ENCODE measurements at places on chromosomes 11 and 22. TPM values are rescaled to one million over a fixed set of nuclear protein-coding genes. Genes with fewer than 3 reads are reported as not detected.

DNA sequence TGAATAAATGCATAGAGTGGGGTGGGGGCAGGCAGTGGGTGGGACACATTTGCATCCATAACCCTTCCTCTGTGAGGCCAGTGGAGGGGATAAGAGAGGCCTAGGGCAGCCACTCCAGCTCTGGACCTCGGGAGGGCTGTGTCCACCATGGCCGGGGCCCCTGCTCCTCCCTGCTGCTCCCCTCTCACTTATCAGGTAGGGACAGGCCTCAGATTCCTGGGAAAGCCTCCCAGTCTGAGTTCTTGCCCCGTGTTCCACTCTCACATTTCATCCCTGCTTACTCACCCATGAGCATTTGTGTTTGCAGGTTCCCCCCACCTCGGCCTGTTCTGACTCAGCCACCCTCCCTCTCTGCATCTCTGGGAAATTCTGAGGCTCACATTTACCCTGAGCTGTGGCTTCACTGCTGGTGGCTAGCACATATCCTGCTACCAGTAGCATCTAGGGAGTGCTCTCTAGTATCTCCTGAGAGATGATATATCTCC, 128.7 kb upstream of the TOP3B start:
- H3K27ac ChIP-seq, result peak overlapping the region; percentile 88
- no peaks in the 10 kb centered on the region for H3K27me3 ChIP-seq

- H3K36me3 ChIP-seq, result no peaks in the 10 kb centered on the region
- no peak overlapping the region for H3K27ac ChIP-seq
- DNase-seq, result no peak
Measured at GRCh38 chr11:20488352-20488751, 100.8 kb downstream of the PRMT3 start.

GRCh38 chr11:75474878-75475766, 42.1 kb upstream of the KLHL35 start:
- peaks cover 10% of the 10 kb centered on the region for H3K4me1 ChIP-seq
- H3K27ac ChIP-seq, result peak overlapping the region; percentile 2
- no peak overlapping the region for H3K4me3 ChIP-seq
- no peak for DNase-seq

DNA sequence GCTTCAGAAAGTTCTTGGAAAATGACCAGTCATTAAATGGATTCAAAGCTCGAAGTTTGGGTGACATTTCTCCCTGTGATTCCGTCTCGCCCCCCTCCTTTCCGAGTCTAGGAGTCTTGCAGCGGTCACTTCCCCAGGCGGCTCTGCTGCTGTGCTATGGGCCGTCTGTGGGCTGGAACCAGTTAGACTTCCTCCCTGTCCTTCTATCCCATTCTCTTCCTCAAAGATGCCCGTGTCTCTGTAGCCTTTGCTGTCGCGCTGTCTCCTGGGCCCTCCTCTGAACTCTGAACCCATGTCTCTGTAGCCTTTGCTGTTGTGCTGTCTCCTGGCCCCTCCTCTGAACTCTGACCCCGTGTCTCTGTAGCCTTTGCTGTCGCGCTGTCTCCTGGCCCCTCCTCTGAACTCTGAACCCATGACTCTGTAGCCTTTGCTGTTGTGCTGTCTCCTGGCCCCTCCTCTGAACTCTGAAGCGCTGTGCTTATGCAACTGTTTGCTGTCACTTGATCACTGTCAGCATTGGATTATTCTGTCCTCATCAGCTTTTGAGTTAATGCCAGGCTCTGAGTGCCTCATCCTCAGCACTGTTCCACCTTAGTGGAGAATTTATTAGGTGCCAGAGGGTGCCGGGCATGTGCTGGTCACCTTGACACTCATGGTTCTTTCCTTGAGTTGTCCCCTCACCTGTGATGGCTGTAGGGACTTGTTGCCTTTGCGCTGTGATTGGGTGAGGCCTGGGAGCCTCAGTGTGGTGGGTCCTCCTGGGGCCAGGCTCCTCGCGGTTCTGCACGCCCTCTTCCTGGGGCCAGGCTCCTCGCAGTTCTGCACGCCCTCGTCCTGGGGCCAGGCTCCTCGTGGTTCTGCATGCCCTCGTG, 173.3 kb downstream of the TBC1D22A start:
- no peaks in the 10 kb centered on the region for H3K27me3 ChIP-seq
- no peak overlapping the region for H3K27ac ChIP-seq
- no peak for DNase-seq

DNA sequence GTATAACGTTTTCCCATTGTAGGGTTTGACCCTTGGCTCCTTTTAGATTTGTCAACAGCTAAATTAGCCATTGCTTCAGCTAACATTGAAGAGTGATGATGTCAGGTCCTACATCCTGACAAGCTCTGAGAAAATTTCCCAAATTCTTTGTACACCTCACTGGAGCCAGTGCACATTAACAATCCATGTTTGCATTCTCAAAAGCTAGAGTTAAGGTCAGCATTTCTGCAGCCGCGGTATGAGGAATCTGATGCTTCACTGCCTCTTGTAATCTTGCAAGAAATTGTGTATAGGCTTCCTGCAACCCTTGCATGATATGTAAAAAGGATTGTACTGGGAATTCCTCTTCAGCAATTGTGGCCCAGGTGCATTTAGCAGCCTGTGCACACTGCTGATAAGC, 33.1 kb upstream of the NCAM1 start:
- no peak overlapping the region for H3K4me3 ChIP-seq
- DNase-seq, result no peak
- H3K27ac ChIP-seq, result no peak overlapping the region
- no peaks in the 10 kb centered on the region for H3K27me3 ChIP-seq
- no peaks in the 10 kb centered on the region for H3K4me1 ChIP-seq
- H3K36me3 ChIP-seq, result no peaks in the 10 kb centered on the region

GRCh38 chr11:34846467-34846866, 69.7 kb downstream of the APIP start:
- no peak overlapping the region for H3K27ac ChIP-seq
- no peak for DNase-seq
- no peaks in the 10 kb centered on the region for H3K27me3 ChIP-seq
- no peak overlapping the region for H3K4me3 ChIP-seq

DNA sequence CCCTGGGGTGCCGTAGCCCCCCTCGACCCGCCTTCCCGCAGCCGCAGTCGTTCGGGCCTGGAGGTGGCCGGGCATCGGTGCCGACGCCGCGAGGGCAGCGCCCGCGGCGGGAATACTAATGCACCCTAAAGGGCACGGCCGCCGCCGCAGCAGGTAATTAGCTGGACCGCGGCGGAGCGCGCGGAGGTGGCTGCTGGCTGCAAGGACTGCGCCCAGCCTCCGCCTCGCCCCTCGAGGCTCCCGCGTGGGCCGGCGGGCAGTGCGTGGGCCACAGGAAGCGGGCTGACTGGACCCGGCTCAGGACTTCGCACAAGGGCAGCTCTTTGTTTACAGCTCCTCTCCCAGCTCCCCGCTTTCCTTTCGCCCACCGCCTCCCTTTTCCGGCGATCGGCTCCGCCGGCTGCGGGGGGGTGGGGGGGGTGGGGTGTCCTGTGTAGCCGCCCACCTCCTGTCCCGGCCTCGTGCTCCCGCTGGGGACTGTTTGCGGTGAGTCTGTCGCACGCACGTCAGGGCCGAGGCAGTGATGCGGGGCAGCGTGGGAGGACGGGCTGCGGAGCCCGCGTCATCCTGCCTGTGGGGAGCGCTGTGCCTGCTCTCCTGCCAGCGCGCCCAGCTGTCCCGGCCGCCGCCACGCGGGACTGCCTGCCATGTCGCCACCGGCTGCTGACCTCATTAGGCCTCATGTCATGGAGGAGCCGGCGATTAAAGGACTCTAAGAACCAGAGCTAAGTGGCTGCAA, 53.2 kb downstream of the GRIK4 start:
- peak overlapping the region; percentile 35 for H3K27ac ChIP-seq
- H3K27me3 ChIP-seq, result no peaks in the 10 kb centered on the region
- H3K36me3 ChIP-seq, result no peaks in the 10 kb centered on the region
- peak; percentile 49 for DNase-seq
- peaks cover 18% of the 10 kb centered on the region for H3K4me1 ChIP-seq

DNA sequence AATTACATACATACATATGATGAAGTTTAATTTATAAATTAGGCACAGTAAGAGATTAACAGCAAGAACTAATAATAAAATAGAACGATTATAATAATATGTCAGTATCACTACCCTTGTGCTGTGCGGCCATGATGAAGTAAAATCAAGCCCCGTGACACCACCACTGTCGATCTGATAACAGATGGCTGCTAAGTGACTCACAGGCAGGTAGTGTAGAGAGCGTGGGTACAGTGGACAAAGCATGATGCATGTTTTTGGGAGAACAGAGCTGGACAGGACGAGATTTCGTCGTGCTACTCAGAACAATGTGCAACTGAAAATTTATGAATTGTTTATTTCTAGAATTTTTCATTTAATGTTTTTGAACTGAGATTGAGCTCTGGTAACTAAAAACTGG, 108.4 kb upstream of the TIMP3 start:
- H3K27me3 ChIP-seq, result no peaks in the 10 kb centered on the region
- H3K4me3 ChIP-seq, result no peak overlapping the region
- no peaks in the 10 kb centered on the region for H3K36me3 ChIP-seq
- no peaks in the 10 kb centered on the region for H3K4me1 ChIP-seq
- no peak for DNase-seq

DNA sequence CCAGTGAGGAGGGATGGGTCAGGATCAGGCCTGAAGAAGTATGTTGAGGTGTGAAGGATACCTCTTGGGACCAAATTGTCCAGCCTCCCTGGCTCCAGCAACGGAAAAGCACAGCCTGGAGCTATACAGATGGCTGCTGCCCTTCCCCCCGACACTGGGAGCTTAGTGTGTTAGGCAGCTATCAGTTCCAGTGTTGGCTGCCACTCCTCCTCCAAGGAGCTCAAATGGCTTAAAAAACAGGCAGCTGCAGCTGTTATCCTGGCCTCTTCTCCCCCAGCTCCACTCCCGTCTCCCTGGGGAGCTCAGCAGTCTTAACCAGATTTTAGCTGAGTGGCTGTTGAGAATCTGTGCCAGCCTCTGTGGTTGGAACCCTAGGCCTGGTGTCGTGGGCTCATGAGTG, 225.0 kb downstream of the JRKL start:
- DNase-seq, result no peak
- H3K36me3 ChIP-seq, result no peaks in the 10 kb centered on the region
- H3K27ac ChIP-seq, result no peak overlapping the region
- no peaks in the 10 kb centered on the region for H3K4me1 ChIP-seq
- H3K4me3 ChIP-seq, result no peak overlapping the region

DNA sequence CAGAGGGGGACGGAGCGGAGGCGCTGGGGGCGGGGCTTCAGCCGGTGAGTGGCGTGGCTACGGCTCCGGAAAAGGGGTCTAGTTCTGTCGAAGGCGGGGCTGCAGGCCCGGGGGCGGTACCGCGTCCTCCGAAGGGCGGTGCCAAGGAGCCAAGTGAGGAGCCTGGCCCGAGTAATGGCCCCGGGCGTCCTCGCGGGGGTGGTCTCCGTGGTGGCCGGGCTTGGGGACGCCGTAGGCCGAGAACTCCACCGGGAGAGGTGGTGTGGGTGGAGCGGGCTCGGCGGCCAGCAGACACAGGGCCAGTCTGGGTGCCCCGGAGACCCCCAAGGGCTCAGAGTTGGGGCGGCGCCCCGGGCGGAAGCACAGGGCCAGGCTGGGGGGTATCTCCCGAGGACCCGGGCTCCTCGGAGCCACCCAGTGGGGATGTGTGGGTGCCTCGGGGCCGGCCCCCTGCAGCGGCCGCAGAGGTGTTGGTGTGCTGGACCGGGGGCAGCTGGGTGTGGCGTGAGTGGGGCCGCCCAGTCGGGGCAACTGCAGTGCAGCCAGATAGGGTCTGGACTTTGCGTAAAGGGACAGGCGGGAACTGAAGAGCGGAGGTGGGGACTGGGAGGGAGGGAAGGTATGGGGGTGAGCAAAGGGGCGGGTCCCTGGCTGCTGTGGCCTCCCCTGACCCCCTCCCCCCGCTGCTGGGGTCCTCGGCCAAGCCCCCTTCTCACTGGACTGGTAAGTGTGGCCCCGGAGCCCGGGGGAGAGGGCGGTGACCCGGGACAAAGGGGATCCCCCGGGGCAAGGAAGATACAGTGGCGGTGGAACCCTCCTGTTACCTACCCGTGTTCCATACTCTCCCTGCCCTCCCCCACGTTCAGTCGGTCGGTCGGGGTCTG, 838 bp downstream of the FKBP2 start:
- H3K27ac ChIP-seq, result peak overlapping the region; percentile 81
- peaks cover 37% of the 10 kb centered on the region for H3K4me1 ChIP-seq
- no peak for DNase-seq
- peaks cover 15% of the 10 kb centered on the region for H3K36me3 ChIP-seq
- peak overlapping the region; percentile 89 for H3K4me3 ChIP-seq

DNA sequence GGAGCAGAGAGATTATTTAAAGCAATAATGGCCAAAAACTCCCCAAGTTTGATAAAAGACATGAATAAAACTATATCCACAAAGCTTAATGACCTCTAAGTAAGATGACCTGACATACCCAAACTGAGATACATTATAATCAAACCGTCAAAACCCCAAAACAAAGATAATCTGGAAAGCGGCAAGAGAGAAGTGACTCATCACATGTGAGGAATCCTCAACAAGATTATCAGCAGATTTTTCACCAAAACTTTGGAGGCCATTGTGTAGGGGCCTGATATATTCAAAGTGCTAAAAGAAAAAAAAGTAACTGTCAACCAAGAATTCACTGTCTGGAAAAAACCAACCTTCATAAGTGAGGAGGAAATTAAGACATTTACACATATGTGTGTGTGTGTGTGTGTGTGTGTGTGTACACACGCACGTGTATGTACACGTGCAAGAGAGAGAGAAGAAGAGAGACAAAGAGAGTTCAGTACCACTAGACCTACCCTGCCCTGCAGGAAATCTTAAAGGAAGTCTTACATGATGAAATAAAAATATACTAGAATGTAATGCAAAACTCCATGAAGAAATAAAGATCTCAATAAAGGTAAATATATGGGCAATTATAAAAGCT, 752.4 kb downstream of the NELL1 start:
- H3K4me3 ChIP-seq, result no peak overlapping the region
- H3K4me1 ChIP-seq, result no peaks in the 10 kb centered on the region
- no peaks in the 10 kb centered on the region for H3K36me3 ChIP-seq
- DNase-seq, result no peak

GRCh38 chr11:3167143-3168119, 2.3 kb upstream of the OSBPL5 start:
- H3K27ac ChIP-seq, result no peak overlapping the region
- H3K27me3 ChIP-seq, result peaks cover 14% of the 10 kb centered on the region
- no peaks in the 10 kb centered on the region for H3K36me3 ChIP-seq
- DNase-seq, result no peak
- no peak overlapping the region for H3K4me3 ChIP-seq

DNA sequence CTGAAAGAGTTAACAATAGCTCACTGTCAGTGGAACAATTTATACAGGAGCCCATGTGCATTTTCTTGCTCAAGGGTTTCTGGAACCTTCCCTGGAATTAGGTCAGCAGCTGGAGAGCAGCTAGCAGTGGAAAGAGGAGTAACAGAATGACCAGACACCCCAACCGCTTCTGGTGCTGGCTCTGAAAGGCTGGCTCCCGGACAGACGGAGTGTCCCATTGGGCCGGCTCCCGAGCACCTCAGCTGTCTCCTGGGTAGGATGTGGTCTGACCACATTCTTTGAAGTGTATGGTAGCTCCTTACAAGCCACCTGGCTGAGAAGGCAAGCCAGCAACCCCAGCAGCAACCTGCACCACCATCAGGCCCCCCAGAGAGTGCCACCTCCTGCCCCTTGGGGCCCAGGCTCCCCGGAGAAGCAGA, 44.7 kb downstream of the ABTB2 start:
- H3K4me1 ChIP-seq, result peaks cover 15% of the 10 kb centered on the region
- H3K27ac ChIP-seq, result no peak overlapping the region
- H3K27me3 ChIP-seq, result no peaks in the 10 kb centered on the region
- H3K4me3 ChIP-seq, result no peak overlapping the region
- no peaks in the 10 kb centered on the region for H3K36me3 ChIP-seq

The KCNJ11 gene
- not detected for polyA plus RNA-seq

The GAS2 gene
- 38.4 TPM for polyA plus RNA-seq

The SLC22A6 gene
- not detected for polyA plus RNA-seq

The NOL12 gene
- 60.0 TPM for polyA plus RNA-seq

The CRYAB gene
- polyA plus RNA-seq, result 0.55 TPM

The CCDC87 gene
- polyA plus RNA-seq, result 0.27 TPM

The SLC5A1 gene
- polyA plus RNA-seq, result not detected

The MFNG gene
- polyA plus RNA-seq, result 104 TPM

The LDHAL6A gene
- polyA plus RNA-seq, result 0.09 TPM

Measured in GM12878 (cell line).